H1 (cell line): ENCODE measurements at places on chromosomes 7 and 10. TPM values are rescaled to one million over a fixed set of nuclear protein-coding genes. Genes with fewer than 3 reads are reported as not detected.
A peak's percentile ranks its signal among the peaks of the same experiment; 100 is the strongest.

Gene DPYSL4
- polyA plus RNA-seq = 12.9 and 21.6 TPM in 2 replicates

Gene GPR15LG
- not detected in 2 replicates for polyA plus RNA-seq

Gene PAX4
- polyA plus RNA-seq = 0.11 and 0.20 TPM in 2 replicates

Gene NME8
- polyA plus RNA-seq = 0.22 and 0.44 TPM in 2 replicates

DNA sequence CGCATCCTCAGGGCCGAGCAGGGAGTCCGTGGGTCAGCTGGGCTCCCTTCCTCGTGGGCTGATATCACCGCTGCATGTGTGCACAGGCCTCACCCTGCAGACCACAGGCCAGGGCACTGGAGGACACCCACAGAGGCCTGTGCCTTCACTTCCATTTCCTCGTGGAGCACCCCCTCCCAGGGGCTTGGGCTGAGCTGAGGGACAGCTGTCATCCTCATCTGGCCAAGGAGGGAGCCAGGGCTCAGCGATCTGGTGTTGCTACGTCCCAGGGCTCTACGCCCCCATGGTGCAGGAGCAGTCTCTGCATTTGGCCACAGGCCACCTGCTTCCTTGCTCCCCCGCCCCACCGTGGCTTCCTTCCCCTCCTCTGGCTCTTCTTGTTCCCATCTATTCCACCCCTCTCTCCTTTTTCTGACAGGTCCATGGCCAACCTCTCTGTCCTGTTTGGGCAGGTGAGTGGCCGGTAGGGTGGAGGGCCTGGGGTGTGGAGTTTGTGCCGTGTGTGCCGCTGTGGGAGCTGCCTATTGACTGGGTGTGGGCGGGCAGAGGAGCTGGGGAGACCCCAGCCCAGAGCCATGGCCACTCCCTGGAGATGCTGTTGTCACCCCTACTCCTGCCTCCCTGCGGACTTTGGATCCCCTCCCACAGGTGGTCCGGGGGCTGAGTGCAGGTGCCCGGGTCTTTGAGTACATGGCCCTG, 8.3 kb upstream of the ASIC3 start:
- H3K27ac ChIP-seq = no peak overlapping the region
- no peak for DNase-seq
- H3K4me1 ChIP-seq = no peaks in the 10 kb centered on the region
- no peak overlapping the region for H3K4me3 ChIP-seq
- no peaks in the 10 kb centered on the region; the same call in 1 of the 2 replicates for H3K27me3 ChIP-seq

GRCh38 chr7:138885383-138886147, 87.6 kb upstream of the ATP6V0A4 start:
- no peaks in the 10 kb centered on the region for H3K27me3 ChIP-seq
- no peak overlapping the region for H3K27ac ChIP-seq
- no peak overlapping the region for H3K4me3 ChIP-seq
- H3K4me1 ChIP-seq = no peaks in the 10 kb centered on the region
- DNase-seq = no peak

- no peak overlapping the region for H3K27ac ChIP-seq
- no peak for DNase-seq
- H3K4me1 ChIP-seq = peaks cover 5% of the 10 kb centered on the region
- no peaks in the 10 kb centered on the region; the same call in 1 of the 2 replicates for H3K27me3 ChIP-seq
These were observed 115.6 kb downstream of the CDK6 start for GRCh38 chr7:92720604-92721350.

DNA sequence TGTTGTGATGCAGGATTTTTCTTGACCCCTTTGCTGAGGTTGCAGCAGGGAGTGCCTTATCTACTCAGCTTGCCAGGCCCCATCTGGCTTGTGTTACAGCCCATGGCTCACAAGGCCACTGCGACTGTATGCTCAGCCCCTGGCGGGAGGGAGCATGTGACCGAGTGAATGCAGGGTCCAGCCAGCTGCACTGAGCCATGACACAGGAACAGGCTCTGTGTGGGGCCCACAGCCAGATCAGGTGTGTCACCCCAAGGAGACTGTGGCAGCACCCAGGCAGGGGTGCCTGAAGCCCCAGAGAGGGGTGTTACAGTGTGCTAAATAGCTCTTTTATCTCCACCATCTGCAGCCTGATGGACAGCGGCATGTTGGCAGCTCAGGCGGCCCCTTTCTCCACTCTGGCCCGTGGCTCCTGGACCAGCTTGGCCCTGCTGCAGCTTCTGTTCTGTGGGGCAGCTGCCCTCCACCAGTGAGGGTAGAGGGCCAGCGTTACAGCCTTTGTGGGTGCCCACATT, 2.6 kb upstream of the PCBD1 start:
- H3K27me3 ChIP-seq = no peaks in the 10 kb centered on the region
- DNase-seq = no peak
- no peak overlapping the region for H3K4me3 ChIP-seq
- H3K36me3 ChIP-seq = no peaks in the 10 kb centered on the region
- peaks cover 23% of the 10 kb centered on the region for H3K4me1 ChIP-seq

- no peak for DNase-seq
- no peak overlapping the region for H3K27ac ChIP-seq
- no peaks in the 10 kb centered on the region; the same call in 1 of the 2 replicates for H3K27me3 ChIP-seq
These were observed 53.6 kb upstream of the DYNC1I1 start for GRCh38 chr7:95718577-95719410.

- no peaks in the 10 kb centered on the region for H3K27me3 ChIP-seq
- peaks cover 8% of the 10 kb centered on the region for H3K4me1 ChIP-seq
- no peak overlapping the region for H3K4me3 ChIP-seq
- H3K27ac ChIP-seq = no peak overlapping the region
- no peaks in the 10 kb centered on the region for H3K36me3 ChIP-seq
- DNase-seq = no peak
These were observed 3.4 kb upstream of the BMPR1A start for GRCh38 chr10:86753051-86753450.

GRCh38 chr10:86868353-86868752, 89.1 kb downstream of the MMRN2 start:
- no peak overlapping the region for H3K4me3 ChIP-seq
- peak overlapping the region; percentile 40 for H3K27ac ChIP-seq
- H3K36me3 ChIP-seq = no peaks in the 10 kb centered on the region

- H3K27me3 ChIP-seq = no peaks in the 10 kb centered on the region
- no peak overlapping the region for H3K27ac ChIP-seq
- no peaks in the 10 kb centered on the region for H3K4me1 ChIP-seq
- no peak overlapping the region for H3K4me3 ChIP-seq
- DNase-seq = no peak
These were observed 21.8 kb downstream of the ANK3 start for GRCh38 chr10:60367901-60368300.
